ENCODE measurements at places on chromosomes 6 and 20.

- no peak for DNase-seq
These were observed 42.2 kb downstream of the RIOK1 start for GRCh38 chr6:7431674-7432390.

DNA sequence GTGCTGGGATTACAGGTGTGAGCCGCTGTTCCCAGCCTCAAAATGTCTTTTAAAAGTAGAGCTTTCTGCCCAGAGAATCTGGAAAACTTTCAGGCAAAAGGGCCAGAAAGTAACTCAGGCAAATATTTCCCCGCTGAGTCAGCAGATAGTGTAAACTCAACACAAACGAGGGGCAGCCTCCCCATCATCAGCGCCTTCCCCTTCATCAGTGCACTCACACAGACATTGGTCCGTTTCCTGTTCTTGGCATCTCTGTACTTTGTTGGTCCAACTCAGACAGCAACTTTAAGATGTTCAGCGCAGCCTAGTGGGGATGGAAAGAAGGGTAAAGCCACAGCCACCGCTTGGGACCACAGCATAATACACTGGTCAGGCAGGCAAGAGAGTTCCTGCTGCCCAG is 69.5 kb downstream of the CSE1L start:
- no peak for DNase-seq

DNA sequence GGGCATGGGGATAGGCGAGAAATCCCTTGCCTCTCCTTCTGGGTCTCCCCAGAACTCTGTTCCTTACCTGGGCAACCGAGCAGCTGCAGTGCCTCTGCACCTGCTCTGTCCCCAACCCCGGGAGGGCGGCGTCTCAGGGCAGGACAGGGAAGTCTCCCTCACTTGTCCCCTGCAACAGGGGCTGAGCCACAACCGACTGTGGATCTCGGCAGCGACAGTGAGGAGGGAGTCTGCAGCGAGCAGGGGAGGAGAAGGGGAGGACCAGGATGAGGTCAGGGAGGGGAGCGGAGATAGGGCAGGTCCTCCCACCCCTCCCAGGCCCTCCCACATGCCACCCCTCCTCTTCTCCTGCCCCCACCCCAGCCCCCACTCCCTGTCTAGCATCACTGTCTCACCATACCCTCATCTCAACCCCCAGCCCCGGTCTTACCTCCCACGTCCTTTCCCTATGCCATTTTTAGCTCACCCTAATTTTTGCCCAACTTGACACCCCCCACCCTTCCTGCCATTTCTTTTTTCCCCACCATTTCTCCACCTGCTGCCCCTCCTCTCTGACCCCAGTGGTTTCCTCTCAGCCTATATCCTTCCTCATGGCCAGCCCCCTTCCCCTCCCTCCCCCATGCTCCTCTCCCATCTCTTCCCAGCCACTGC is at the start of gene TNXB:
TSS of gene TNXB (minus strand) at position 225 of the 651 bp plus-strand sequence. CDS start 11,140 bp downstream, outside the sequence.
- no peak for DNase-seq

DNA sequence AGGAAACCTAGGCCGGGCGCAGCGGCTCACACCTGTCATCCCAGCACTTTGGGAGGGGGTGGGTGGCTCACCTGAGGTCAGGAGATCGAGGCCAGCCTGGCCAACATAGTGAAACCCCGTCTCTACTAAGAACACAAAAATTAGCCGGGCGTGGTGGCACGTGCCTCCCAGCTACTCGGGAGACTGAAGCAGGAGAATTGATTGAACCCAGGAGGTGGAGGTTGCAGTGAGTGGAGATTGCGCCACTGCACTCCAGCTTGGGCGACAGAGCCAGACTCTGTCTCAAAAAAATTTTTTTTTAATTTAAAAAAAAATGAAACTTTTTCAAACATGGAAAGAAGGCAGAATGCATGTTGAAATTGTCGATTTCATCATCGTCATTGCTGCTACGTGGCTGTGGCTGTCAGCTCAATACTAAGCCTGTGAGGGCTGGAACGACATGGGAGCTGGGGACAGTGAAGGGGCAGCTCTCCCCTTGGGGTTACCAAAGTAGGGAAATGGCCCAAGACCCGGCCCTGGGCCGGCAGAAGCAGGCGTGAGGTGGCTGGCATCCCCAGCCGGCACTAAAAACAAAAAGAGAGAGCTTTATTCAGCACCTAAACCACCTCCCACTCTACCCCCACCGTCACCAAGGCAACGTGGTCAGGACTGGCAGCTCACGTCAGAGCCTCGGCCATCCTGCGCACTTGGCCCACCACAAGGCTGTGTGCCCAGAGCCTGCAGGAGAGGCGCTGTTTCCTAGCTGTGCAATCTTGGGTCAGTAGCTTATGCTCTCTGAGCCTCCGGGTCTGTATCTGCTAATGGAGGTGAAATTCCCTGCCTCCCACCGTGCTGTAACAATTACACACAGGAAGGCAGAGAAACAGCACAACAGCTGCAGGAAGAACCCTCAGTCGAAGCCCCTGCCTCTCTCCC is 30.8 kb downstream of the AGPAT4 start:
- no peak for DNase-seq

Data from mucosa of gallbladder (tissue), 1 donor.